ENCODE measurements at places on chromosomes 6 and 20. TPM values are rescaled to one million over a fixed set of nuclear protein-coding genes. Genes with fewer than 3 reads are reported as not detected.

The SLC16A10 gene
- total RNA-seq: 13.2 TPM

DNA sequence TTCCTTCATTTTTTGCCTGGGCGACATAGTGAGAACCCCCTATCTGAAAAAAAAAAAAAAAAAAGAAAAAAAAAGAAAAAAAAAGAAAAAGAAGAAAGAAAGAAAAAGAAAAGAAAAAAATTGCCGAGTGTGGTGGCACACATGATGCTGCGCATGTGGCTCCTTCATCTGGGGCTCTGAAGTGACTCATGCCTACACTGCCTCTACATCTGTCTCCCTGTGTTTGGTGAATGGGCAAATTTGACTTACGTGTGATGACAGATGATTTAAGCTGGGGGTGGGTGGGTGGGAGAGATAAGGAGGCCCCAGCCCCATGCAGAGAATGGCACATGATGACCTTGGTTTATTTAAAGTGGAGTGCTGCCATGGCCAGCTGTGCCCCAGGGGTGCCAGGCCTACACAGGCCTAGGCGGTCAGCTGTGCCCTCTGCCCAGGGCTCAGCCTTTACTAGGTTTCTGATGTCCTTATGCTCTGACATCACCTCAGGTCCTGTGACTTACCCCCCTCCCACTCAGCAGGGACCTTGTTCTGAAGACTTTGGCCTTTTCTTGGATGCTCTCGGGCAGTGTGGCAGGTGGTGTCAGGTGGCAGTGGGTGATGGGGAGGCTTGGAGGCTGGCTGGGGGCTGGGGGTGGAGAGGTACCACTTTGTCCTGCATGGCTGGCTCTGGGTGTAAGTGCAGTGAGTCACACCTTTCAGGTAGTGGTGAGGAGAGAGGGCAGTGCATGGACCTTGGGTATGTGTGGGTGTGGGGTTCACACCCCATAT lies 41.1 kb downstream of the VEGFA start:
- DNase-seq: no peak

GRCh38 chr6:38460186-38460585 lies 179.5 kb downstream of the BTBD9 start:
- no peak for DNase-seq

GRCh38 chr20:53133125-53133524 lies 161.0 kb downstream of the TSHZ2 start:
- no peak for DNase-seq

DNA sequence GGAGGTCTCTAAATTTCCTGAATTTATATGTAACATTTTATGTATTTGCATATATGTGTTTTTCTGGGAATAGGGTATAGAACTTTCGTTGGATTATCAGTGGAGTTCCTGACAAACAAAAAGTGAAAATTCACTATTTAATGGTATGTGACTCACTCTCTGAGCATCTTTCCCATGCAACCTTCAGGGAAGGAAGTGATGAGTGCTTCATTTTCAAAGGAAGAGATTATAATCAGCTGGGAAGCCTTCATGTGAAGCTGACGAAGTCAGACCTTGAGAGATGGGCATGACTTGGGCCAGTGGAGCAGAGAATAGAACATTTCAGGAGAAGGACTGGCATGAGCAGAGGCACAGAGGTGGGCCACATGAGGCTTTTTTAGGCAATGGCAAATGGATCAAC lies 72.7 kb downstream of the FAXC start:
- DNase-seq: no peak

DNA sequence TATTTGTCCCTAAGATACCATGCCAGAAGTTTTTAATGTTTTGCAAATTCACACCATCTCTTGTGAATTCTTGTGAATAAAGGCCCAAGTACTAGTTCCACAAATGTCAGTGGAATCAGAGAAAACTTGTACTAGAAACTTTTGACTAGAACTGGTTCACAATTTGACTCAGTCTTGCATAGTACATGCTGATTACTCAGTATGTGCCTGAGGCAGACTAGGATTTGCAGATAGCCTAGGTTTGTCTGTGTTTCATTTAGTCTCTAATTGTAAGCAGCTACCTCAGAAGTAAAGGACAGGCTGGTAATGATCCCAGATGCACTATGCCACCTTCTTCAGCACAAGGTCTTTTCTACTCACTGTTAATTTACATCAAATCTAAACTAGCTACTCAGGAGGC lies 34.2 kb upstream of the GSTA4 start:
- DNase-seq: no peak

- no peak for DNase-seq
Observed at GRCh38 chr6:155272353-155273232, 8.8 kb downstream of the CLDN20 start.
